Spleen (tissue), 13 donors: ENCODE measurements at places on chromosomes 12 and 14. TPM values are rescaled to one million over a fixed set of nuclear protein-coding genes. Genes with fewer than 3 reads are reported as not detected.

The CCDC175 gene
- polyA plus RNA-seq, result not detected

The JDP2 gene
- 32.2 TPM for polyA plus RNA-seq

The TAS2R20 gene
- polyA plus RNA-seq, result 0.27 TPM

The CAPS2 gene
- polyA plus RNA-seq, result 7.3 TPM

The HOXC6 gene
- not detected for polyA plus RNA-seq

The KRT77 gene
- not detected for polyA plus RNA-seq

- no peak for DNase-seq
- H3K4me3 ChIP-seq, result no peak overlapping the region
- peaks cover 99% of the 10 kb centered on the region for H3K4me1 ChIP-seq
- no peak overlapping the region for H3K27ac ChIP-seq
- H3K36me3 ChIP-seq, result no peaks in the 10 kb centered on the region
- H3K27me3 ChIP-seq, result no peaks in the 10 kb centered on the region
Measured at GRCh38 chr12:104685366-104685765, 228.6 kb downstream of the CHST11 start.

DNA sequence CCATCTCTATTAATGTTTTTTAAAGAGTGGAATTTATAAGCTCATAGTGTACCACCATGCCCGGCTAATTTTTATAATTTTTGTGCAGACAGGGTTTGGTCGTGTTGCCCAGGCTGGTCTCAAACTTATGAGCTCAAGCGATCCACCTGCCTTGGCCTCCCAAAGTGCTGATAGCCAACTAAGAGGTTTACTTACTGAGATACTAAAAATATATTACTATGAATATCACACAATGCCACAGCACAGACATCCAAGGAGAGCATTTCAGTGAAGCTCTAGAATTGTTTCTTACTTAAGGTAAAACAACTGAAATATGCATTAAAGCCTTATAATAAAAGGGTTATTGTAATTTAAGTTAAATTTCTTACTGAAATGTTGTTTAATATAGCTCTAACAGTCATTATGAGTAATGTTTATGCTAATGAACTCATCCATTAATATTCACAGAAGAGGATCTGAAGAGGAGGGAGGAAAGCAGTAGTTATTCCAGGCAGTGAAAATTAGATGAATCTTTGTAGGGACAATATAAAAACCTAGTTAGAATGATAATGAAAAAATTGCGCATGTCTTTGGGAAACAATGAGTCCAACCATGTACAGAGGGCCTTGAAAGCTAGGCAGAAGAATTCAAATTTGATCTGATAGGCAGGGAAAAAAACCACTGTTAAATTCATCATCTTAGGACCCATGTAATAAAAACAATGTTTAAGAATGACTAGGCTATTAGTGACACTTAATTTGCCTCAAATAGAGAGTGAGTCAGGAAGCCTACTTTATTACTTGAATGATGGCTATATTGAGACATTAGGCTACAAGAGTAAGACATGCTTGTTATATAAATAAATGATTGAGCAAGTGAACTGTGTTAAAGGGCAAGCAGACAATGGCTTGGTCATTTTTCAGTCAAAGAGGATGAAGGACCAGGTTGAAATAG, 99.2 kb downstream of the SLC41A2 start:
- no peaks in the 10 kb centered on the region for H3K27me3 ChIP-seq
- no peak overlapping the region for H3K4me3 ChIP-seq
- DNase-seq, result no peak
- H3K36me3 ChIP-seq, result no peaks in the 10 kb centered on the region
- H3K27ac ChIP-seq, result no peak overlapping the region

DNA sequence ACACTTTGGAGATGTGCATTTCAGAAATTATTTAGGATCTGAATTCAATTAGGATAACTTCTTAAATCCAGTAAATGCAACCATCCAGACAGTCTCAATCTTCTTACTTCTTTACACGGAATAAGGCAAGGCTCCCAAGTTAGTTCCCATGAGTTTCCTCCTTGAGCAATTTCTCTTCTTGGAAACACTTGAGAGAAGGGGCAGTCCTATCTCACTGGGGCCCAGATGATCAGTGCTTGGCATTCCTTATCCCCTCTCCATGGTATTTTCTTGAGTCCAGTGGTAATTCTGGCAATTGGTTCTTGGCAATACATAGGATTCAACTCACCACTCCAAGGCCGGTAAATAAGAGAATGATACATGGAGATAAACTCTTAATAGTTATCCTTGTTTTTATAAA, 87.1 kb upstream of the PTHLH start:
- no peak for DNase-seq
- peaks cover 3% of the 10 kb centered on the region for H3K4me1 ChIP-seq
- H3K27ac ChIP-seq, result no peak overlapping the region

DNA sequence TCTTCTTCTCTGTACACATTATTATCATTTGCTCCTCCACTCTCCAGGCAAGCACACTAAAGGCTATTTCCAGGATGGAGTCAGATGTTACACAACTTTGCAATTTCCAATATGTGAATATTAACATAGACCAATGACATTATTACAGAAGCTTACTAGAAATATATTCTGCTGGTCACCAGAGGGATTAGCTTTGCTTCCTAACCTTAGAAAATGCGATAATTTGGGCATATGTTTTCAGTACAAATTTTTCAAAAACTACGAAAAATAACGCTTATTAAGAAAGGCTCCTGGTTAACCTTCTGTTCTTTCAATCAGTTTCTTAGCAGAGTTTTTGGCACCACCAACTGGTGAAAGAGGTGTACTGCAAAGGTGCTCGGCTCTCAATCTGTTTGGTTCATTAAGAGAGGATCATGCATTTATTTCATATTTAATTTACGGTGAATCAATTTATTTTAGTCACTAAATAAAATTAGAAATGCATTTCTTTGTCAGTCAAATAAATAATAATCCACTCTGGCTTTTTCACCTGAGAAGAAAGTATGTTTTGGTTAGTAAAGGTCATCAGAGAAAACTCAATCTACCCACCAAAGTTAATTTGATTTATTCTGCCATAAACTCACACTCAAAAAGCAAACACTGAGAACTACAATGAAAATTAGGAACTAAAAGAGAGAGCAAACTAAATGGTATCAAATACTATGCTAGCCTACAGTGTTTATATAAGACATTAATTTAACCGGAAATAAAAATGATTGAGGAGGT, 39.2 kb downstream of the EFCAB11 start:
- no peaks in the 10 kb centered on the region for H3K27me3 ChIP-seq
- no peaks in the 10 kb centered on the region for H3K36me3 ChIP-seq
- peaks cover 25% of the 10 kb centered on the region for H3K4me1 ChIP-seq
- no peak for DNase-seq

DNA sequence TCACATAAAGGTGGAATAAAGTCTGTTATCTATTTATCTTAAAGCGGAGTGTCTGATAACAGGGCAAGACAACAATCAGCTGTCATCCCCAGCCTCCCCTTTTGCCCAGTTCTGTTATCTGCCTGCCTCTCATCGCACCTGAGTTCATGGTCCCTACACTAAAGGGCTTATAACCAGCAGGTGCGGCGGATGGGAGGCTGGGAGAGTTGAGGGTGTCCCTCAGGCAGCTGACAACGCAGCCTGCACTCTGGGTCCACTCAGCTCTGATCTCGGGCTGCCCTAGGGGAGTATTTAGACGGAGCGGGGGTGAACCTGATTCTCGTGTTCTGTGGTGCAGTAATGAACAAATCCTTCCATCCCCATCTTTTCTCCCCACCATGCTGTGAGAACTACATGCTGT, 34.0 kb upstream of the JDP2 start:
- no peak overlapping the region for H3K27ac ChIP-seq
- no peaks in the 10 kb centered on the region for H3K36me3 ChIP-seq
- no peak for DNase-seq
- no peaks in the 10 kb centered on the region for H3K4me1 ChIP-seq
- no peaks in the 10 kb centered on the region for H3K27me3 ChIP-seq

DNA sequence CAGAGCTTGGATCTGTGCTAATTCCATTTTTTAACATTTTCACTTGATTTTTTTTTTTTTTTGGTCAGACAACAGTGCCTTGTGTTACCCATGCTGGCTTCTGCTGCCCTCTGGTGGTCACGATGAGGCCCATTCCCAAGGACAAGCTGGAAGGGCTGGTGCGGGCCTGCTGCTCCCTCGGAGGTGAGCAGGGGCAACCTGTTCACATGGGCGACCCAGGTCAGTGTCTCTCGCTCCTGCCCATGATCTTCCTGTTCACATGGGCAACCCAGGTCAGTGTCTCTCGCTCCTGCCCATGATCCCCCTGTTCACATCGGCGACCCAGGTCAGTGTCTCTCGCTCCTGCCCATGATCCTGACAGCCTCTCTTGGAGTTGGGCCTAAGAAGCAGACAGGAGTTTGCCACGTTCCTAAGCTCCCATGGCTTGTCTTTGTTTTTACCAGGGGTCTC, 59.4 kb downstream of the DGLUCY start:
- peaks cover 74% of the 10 kb centered on the region for H3K36me3 ChIP-seq
- no peak overlapping the region for H3K4me3 ChIP-seq
- peaks cover 6% of the 10 kb centered on the region for H3K4me1 ChIP-seq
- no peaks in the 10 kb centered on the region for H3K27me3 ChIP-seq

GRCh38 chr14:104639885-104640548, 35.4 kb upstream of the TMEM179 start:
- peaks cover 37% of the 10 kb centered on the region for H3K4me1 ChIP-seq
- no peak overlapping the region for H3K4me3 ChIP-seq
- no peaks in the 10 kb centered on the region for H3K36me3 ChIP-seq
- peaks cover 28% of the 10 kb centered on the region for H3K27me3 ChIP-seq

GRCh38 chr12:109137055-109137454, 20.7 kb downstream of the ACACB start:
- no peak overlapping the region for H3K4me3 ChIP-seq
- H3K27ac ChIP-seq, result no peak overlapping the region
- H3K4me1 ChIP-seq, result no peaks in the 10 kb centered on the region
- no peaks in the 10 kb centered on the region for H3K27me3 ChIP-seq

GRCh38 chr12:58443981-58444371, 476.3 kb downstream of the LRIG3 start:
- H3K4me1 ChIP-seq, result no peaks in the 10 kb centered on the region
- no peaks in the 10 kb centered on the region for H3K36me3 ChIP-seq
- no peak overlapping the region for H3K27ac ChIP-seq
- DNase-seq, result no peak

GRCh38 chr14:71415404-71415690, 508.1 kb downstream of the PCNX1 start:
- H3K4me3 ChIP-seq, result no peak overlapping the region
- no peak for DNase-seq
- peaks cover 31% of the 10 kb centered on the region for H3K4me1 ChIP-seq
- no peaks in the 10 kb centered on the region for H3K27me3 ChIP-seq
- H3K27ac ChIP-seq, result peak overlapping the region; percentile 58

- peaks cover 37% of the 10 kb centered on the region for H3K4me1 ChIP-seq
- peak; percentile 94 for DNase-seq
- peak overlapping the region; percentile 96 for H3K27ac ChIP-seq
Measured at GRCh38 chr12:38906482-38907200, 1.2 kb upstream of the CPNE8 start.

- no peaks in the 10 kb centered on the region for H3K4me1 ChIP-seq
- no peaks in the 10 kb centered on the region for H3K27me3 ChIP-seq
- H3K36me3 ChIP-seq, result no peaks in the 10 kb centered on the region
Measured at GRCh38 chr14:30854492-30854891, 19.9 kb upstream of the COCH start.

DNA sequence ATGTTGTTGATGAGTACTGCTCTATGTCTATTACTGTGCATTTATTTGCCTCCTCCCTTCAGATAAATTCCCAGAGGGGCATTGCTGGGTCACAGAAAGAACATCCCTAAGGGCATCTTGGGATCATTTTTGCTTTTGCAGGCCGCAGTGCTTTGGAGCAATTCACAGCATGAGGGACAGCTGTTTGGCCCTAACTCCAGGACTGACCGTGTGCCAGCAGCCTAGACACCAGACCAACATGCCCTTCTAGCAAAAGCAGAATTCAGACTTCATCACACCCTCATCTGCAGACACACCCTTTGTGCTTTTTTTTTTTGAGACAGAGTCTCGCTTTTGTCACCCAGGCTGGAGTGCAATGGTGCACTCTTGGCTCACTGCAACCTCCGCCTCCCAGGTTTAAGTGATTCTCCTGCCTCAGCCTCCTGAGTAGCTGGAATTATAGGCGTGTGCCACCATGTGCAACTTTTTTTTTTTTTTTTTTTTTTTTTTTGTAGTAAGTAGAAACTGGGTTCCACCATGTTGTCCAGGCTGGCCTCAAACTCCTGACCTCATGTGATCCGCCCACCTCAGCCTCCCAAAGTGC, 31.0 kb downstream of the RNF34 start:
- no peak for DNase-seq
- H3K36me3 ChIP-seq, result peaks cover 65% of the 10 kb centered on the region
- H3K27ac ChIP-seq, result no peak overlapping the region
- H3K27me3 ChIP-seq, result no peaks in the 10 kb centered on the region

DNA sequence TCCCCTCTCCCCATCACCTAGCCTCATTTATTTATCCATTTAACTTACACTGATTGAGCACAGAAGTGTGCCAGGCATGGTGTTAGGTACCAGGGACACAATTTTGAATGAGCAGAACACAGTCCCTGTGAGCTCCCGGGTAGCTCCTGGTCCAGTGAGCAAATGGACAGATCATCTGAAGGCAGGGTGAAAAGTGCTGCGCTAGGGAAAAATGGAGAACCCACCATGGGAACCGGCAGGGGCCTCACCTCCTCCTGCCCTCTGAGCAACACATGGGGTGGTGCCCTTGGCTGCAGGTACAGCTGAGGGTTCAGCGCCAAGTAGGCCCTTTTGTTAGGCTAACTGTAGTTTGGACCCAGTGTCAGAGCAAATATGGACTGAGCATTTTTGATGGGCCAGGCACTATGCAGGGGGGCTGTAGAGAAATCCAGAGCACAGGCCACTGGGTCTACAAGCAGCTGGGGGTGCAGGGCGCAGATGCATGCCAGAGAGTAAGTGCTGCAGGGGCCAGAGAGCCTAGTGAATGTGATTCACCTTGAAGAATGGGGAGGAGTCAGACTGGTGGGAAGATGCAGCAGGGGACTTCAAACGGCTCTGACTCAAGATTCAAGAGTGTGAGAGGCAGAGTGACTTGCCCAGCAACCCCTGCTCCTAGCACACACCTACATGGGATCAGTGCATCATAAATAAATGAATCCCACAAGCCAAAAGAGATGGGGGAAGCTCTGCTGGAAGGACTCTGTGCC, 28.2 kb downstream of the LTBP2 start:
- H3K36me3 ChIP-seq, result no peaks in the 10 kb centered on the region
- H3K27ac ChIP-seq, result no peak overlapping the region
- H3K27me3 ChIP-seq, result no peaks in the 10 kb centered on the region
- H3K4me3 ChIP-seq, result no peak overlapping the region

GRCh38 chr12:54425702-54426101, 6.6 kb upstream of the ITGA5 start:
- no peak overlapping the region for H3K27ac ChIP-seq
- H3K27me3 ChIP-seq, result peaks cover 53% of the 10 kb centered on the region
- no peak overlapping the region for H3K4me3 ChIP-seq
- no peaks in the 10 kb centered on the region for H3K36me3 ChIP-seq
- no peak for DNase-seq
